Choroid plexus epithelial cell (primary cell): ENCODE measurements at places on chromosomes 4 and X.

GRCh38 chr4:31365006-31365690 is 645.0 kb downstream of the PCDH7 start:
- DNase-seq = peak; percentile 2

DNA sequence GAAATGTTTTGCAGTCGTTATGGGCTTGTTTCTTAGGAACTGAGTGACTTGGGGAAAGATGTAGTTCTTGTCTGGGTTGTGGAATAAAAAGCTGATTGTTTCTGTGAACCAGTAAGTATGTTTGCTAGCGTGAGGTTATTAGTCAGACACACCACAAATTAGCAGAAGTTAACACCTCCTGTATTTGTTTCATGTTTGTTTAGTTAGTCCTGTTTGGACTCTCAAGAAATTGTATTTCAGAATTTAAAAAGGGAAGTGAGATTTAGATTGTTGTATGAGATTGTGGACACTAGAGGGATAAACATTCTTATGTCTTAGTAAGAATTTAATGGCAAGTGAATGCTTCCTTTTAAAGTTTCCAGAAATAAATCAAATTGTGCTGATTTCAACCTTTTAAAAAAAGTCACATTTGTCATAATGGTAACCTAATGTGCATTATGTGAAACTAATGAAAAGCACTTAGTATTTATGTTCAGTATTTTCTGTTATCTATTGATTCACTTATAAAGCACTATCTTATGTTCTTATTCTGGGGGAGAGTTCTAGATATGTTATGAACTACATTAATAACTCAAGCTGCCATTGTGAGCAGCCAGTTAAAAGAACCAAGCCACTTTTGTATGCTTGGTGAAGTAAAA is 25.6 kb downstream of the ATP10D start:
- DNase-seq = peak; percentile 62

DNA sequence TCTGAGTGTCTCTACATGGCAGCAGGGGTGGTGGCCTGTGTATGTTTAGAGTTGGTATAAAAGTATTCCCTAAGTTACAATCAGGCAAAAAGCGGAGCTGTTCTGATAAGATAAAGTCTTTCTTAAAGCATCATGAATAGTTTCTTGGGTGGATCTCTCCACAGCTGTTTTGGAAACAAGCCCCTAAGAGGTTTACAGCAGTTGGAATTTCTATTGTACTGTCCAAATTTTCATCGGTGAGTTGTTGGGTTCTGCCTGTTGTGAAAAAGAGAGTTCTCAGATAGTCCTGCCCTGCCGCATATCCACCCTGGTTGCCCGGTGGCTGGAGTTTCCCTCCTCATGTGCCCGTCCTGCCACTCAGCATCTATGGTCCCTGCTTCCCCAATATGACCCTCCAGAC is 50.1 kb downstream of the C4orf51 start:
- DNase-seq = no peak

DNA sequence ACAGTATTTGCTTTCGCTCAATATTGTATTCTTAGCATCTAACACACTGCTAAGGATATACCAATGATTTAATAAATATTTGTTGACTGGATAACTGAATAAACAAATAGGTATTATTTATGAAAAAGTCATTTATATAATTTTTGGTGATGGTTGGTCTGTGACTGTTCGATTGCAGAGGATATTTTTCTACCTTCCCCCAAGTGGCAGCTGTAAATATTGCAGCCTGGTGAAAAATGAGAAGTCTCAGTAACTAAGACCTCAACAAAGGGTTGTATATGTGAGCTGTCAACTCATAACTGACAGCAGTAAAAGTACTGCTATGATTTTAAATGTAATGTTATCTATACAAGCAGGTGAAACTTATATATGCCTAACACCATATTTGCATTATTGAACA is 36.0 kb downstream of the HTR2C start:
- peak; percentile 7 for DNase-seq

DNA sequence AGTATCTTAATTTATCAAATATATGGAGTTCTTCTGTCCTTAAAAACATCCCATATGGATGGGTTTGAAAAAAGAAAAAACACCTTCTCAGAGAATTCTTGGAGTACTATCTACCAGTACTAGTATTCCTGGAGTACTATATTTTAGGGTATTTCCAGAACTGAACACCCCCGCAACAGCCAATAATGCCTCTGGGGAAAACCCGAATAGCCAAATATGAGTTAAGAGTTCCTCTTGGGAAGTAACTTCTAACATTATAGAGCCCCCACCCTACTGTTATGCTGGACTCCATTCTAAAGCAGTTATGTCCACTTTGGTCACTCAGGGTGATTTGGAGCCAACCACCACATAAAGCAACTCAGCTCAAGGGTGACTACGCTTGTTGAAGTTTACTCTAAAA is 115.0 kb upstream of the RASGEF1B start:
- DNase-seq = no peak

- no peak for DNase-seq
Measured at GRCh38 chrX:29555465-29556091, 659.8 kb upstream of the MAGEB2 start.

GRCh38 chr4:124427095-124427767 is 285.3 kb downstream of the ANKRD50 start:
- DNase-seq = no peak

DNA sequence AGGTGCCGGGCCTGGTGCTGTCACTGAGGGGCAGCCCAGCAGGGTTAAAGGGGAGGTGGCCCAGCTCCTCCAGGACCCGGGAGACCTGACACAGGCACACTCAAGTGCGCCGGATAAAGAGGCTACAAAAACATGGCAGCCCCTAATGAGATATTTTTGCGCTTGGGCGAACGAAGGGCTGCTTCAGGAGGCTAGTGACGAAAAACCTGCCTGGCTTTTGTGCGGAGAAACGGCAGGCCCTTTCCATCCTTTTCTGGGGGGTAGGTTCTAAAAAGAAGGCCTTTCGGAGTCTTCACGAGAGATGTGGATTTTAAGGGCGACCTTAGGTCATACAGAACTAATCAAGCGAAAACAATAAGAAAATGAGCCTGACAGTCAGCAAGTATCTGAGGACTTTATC is 35.5 kb downstream of the HELT start:
- no peak for DNase-seq

GRCh38 chr4:98794565-98795205 is 134.2 kb downstream of the EIF4E start:
- DNase-seq = peak; percentile 69

DNA sequence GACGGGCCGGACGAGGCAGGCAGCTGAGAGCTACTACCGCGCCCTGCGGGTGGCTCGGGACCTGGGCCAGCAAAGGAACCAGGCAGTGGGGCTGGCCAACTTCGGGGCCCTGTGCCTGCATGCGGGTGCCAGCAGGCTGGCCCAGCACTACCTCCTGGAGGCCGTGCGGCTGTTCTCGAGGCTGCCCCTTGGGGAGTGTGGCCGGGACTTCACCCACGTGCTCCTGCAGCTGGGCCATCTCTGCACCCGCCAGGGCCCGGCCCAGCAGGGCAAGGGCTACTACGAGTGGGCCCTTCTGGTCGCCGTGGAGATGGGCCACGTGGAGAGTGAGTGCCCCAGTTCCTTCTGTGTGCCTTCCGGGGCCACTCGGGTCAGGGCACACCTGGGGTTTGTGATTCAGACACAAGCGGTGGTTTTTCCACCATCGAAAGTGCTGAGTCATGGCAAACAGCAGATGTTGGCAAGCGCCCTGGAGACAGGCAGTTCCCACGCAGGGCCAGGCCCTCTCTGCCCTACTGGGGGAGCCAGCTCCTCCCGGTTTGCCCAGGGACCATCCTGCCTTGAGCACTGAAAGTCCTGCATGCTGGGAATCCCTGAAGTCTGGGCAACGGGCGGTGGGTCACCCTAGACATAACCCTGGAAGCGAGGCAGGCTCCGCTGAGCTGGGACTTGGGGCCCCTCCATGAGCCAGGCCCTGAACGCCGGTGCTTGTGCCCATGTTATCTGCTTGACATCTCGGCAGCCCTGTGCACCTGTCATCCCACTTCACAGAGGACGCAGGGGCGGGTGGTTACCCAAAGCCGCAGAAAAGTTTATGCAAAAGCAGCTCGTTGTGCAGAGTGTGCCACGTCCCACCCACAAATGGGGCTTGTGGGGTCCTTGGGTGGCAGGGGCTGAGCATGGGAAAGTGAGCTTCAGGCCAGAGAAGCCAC is 29.5 kb downstream of the SH3TC1 start:
- DNase-seq = peak; percentile 92

- no peak for DNase-seq
Measured at GRCh38 chr4:163816494-163816893, 322.0 kb downstream of the TMA16 start.

DNA sequence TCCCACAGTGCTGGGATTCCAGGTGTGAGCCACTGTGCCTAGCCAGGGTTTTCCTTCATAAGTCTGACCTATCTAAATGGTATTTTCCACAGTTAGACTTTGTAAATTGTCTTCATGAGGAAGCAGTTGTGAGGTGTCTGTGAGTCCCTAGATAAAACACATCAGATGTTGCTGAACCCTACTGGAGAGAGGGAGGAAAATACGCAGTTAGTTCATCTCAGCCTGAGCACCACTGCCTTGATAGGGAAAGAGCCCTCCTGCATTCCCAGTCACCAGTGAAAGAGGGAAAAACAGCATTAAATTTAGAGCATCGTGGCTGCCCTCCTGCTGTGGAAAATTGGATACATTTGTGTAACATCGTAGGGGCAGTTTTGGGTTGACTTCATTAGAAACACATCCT is 31.7 kb upstream of the CLDN34 start:
- DNase-seq = peak; percentile 13

- no peak for DNase-seq
Measured at GRCh38 chrX:141982296-141982695, 78.6 kb downstream of the MAGEC1 start.

DNA sequence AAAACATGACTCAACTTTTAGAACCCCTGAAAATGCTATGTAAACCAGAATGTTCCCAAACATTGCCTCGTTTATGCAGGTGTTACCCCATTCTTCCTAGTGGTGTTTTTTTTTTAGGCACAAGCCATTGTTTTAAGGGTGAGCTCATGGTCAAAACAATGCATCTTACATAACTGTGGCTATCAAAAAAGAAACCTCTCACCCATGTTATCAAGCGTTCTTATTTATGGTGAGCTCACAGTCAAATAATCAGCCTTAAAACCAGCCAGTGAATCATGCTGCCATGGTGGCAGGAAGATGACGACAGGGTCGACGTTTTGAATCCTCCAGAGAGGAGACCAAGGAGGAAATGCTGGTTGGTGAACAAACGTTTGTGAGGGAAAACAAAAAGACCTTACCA is 195.2 kb downstream of the KDR start:
- DNase-seq = peak; percentile 36

GRCh38 chr4:150136036-150136435 is 57.8 kb downstream of the DCLK2 start:
- DNase-seq = peak; percentile 52

GRCh38 chr4:148618856-148619255 is 176.6 kb upstream of the NR3C2 start:
- no peak for DNase-seq

DNA sequence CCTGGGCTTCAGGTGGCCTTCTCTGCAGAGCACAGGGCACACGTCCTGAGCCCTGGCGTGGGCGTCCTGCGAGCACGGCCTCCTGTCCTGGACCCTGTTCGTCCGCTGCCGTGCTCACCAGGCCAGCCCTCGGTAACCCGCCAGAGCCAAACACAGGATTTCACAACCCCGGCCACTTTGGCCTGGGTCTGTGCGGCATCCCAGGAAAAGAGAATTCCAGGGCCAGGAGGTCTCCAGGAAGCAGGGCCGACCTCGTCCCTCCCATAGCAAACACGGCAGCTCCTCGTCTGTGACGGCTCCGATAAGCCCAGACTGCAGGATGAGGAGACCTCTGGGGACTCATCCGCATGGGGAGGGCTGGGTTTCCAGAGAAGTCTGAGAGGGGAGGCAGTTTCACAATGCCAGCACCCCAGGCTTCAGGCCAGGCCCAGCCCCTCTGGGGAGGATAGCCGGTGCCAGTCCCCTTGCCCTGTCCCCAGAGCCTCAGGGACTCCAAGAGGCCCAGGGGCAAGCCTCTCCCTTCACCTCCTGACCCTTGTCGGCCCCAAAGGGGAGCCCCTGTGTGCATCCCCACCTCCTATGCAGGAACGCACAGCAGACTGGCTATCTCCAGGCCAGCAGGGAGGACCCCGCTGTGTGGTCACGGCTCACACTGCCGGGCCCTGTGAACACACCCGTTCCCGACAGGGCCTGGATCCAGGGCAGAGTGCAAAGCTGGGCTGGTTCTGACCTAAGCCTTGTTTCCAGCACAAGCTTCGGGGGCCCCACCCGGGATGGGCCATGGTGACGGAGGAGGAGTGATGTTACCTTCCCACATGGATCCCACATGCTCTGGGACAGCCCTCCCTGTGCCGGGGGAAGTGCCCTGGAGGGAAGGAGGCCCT is 22.3 kb upstream of the HTRA3 start:
- DNase-seq = peak; percentile 83

GRCh38 chrX:22730542-22730941 is 269.2 kb upstream of the DDX53 start:
- DNase-seq = no peak

- no peak for DNase-seq
Measured at GRCh38 chr4:84417997-84418709, 80.9 kb downstream of the NKX6-1 start.

GRCh38 chrX:84907324-84907968 is 96.2 kb upstream of the APOOL start:
- DNase-seq = peak; percentile 34
